ENCODE measurements at places on chromosomes 2 and 18. TPM values are rescaled to one million over a fixed set of nuclear protein-coding genes. Genes with fewer than 3 reads are reported as not detected.

DNA sequence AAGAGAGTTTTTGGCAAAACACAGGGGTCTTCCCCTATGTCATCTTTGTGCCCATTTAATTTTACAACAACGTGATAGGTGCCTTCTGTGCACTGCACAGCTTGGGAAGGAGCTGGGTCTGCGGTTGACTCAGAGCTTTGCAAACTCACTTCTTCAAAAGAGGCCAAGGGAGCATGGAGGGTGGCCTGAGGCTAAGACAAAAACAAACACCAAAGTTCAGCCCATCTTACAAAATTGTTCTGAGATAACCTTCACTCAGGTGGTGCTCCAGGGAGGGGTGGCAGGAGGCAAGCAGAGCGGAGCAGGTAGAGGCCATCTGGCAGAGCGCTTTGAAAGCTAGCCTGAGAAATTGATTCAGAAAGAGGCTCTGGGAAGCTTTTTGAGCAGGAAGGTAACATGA lies 9.8 kb downstream of the SOWAHC start:
- DNase-seq = no peak

Gene CGREF1
- polyA plus RNA-seq = 18.3 TPM

- DNase-seq = no peak
Observed at GRCh38 chr2:136162438-136162837, 44.5 kb upstream of the CXCR4 start.

Gene SOCS6
- polyA plus RNA-seq = 12.1 TPM

Gene GPR39
- 2.1 TPM for polyA plus RNA-seq

DNA sequence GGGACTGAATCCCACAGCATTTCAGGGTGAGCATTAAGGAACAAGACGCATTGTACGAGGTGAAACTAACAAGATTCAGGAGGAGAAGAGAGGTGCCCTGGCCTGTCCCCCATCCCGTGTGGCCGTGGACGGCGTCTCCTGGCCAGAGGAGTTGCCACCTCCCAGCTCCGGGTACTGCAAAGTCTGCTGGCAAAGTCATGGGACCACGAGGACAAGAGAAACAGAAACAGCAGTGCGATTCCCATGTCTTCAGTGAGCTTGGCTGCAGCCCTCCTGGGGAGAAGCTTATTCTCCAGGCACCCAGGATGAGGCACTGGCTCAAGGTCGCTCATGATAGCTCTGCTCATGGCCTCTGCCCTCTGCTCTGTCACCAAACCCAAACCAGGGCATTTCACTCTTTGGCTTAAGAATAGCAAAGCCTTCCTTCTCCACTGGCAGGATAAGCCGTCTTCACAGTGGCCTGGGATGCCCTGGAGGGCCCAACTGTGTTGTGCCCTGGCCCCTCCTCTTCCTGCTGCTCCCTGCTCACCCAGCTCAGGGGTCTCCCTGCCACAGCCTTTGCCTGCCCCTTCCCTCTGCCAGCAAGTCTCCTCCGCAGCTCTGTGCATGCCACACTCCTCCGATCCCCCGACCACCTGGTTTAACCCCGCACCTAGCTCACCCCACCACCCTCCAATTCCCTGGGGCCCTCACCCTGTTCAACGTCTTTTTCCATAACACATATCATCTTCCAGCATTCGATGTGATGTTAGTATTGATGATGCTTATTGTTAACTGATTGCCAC lies 144.8 kb downstream of the PXDN start:
- no peak for DNase-seq

Gene DSEL
- 4.6 TPM for polyA plus RNA-seq

DNA sequence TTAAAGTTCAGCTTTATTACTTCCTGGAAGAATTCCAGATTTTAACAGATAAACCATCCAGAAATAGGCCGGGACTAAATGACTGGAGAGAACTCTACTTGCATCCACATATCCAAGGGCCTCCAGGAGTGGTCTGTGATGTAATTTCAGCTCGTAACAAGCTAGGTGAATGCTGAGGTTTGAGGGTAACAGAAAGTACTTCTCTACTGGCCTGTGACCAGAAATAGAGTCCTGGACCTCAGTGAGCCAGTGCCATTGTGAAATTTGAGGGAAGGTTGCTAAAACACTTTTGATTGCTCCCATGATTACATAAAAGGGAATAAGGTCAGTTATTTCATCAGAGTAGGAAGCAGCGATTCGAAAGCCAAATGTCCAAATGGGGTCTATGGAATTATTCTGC lies 158.1 kb downstream of the DOCK10 start:
- DNase-seq = peak; percentile 36

GRCh38 chr18:36265015-36265414 lies 32.5 kb upstream of the FHOD3 start:
- no peak for DNase-seq

Gene CWC22
- polyA plus RNA-seq = 2.7 TPM

- no peak for DNase-seq
Observed at GRCh38 chr2:6423944-6424343, 441.8 kb downstream of the CMPK2 start.

DNA sequence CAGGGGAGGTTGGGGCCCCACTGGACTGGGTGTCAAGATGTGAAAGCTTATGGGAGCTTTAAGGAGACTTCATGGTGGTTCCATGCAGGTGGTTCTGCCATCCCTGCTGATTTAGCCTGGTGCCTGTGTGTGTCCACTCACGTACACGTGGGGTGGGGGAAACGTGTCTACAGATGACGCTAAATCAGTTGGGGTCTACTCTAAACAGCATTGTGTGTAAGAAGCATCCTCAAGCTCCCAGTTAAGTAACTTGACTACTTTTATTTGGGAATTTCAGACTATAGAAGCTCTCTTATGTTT lies 47.1 kb downstream of the BCL2L11 start:
- DNase-seq = no peak

DNA sequence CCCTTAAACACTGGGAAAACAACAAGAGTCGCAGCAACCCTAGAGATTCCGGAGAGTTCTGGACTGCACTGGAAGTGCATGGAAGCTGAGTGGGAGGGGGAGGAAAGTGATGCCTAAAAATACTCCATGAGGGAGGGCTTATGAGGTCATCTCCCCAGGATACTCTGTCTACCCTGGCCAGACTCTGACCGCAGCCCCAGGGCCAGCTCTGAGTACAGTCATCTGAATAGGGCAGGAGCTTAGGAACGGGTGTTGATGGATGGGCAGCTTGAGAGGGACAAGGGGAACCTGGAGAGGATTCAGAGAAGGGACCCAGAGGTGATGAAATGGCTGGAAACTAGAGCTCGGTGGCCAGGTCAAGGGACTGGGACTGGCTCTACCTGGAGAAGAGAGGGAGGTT lies 79.3 kb upstream of the IGFBP5 start:
- no peak for DNase-seq

Gene KIF1A
- 0.32 TPM for polyA plus RNA-seq

DNA sequence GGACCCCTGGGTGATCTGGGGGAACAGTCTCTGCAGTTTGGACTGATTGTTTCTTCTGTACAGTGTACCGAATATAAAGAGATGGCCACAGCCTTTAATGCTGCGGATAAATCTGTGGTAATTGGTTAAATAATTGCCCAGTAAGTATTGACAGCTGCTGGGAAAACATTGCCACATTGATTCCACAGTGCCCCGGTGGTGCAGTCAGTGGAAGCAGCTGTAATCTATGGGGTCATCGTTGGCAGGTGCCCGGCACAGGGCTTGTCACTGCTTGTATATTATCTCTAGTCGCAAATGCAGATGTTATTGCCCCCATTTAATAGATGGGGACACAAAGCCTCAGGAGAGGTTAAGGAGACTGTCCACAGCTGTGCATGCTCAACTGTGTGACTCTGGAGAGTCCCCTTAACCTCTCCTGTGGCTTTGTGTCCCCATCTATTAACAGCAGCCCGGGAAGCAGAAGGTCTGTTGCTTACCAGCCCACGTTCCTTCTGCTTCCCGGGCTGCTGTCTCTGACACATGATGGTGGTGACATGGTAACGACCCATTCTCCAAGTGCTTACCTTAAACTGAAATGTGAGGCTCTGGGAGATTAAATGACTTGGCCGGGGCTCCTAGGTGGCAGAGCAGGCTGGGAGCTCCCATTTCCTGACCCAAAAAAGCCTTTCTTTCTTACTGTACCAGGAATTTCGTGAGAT lies 76.9 kb downstream of the NCK2 start:
- no peak for DNase-seq

Gene SLC11A1
- 0.31 TPM for polyA plus RNA-seq

DNA sequence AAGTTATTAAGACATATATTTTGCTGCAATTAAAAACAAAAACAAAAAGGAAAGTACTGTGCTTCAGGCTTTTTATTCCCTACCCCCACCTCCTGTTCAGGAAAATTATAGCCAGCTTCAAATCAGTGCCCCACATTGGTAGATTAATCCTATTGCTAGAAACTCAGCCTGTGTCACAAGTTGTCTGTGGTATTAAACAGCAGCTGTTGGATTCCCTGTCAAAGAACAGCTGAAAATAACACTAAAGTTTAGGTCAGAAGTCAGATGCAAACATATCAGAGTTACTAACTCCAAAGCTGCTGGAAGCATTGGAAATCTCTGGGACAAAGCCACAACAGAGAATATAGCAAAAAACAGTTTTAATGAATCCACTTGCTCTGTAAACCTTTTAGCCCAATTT lies 818 bp upstream of the CCDC141 start:
- DNase-seq = no peak

DNA sequence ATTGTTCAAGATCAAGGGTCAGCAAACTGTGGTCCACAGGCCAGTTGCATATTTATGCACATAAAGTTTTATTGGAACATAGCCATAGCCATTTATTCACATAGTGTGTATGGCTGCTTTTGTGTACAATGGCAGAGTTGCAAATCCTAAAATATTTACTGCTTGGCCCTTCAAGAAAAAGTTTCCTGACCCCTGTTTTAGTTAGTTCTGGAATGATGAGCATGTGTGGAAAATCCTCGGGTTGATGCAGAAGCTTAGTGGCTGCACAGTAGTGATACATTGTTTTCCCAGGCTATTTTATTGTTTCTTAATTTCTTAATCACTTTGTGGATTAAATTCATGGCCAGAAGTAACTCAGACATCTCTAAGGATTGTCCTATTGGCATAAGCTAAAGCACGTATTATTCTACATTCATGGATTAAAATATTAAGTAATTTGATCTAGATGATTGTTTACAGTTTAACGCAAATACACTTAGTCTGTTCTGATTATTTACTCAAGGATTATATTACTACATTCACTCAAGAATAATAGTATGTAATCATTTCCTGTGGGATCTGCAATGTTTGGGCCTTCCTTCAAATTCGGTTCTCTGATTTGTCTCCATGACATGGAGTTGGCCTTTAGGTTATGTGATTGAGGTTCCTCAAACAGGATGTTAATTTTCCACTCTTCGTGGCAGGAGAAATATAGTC lies 165.5 kb downstream of the TMEM247 start:
- no peak for DNase-seq

Gene SOWAHC
- polyA plus RNA-seq = 2.4 TPM

DNA sequence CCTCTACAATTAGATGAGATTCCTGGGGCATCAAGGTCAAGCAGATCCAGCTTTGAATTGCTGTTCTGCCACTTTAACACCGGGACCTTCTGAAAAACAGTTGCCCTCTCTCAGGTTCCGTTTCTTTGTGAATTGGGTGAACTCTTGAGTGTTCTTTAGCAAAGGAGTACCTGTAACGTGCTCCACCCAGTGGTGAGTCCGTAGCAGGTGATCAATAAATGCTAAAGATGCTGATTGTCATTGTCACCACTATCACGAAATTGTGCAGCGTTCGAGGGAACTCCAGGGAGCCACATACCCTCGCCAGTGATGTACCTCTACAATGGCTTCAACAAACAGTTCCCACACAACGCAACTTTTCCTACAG lies 81.9 kb downstream of the TCF7L1 start:
- DNase-seq = peak; percentile 32

Gene DNAH7
- 1.2 TPM for polyA plus RNA-seq

Gene MC5R
- not detected for polyA plus RNA-seq

DNA sequence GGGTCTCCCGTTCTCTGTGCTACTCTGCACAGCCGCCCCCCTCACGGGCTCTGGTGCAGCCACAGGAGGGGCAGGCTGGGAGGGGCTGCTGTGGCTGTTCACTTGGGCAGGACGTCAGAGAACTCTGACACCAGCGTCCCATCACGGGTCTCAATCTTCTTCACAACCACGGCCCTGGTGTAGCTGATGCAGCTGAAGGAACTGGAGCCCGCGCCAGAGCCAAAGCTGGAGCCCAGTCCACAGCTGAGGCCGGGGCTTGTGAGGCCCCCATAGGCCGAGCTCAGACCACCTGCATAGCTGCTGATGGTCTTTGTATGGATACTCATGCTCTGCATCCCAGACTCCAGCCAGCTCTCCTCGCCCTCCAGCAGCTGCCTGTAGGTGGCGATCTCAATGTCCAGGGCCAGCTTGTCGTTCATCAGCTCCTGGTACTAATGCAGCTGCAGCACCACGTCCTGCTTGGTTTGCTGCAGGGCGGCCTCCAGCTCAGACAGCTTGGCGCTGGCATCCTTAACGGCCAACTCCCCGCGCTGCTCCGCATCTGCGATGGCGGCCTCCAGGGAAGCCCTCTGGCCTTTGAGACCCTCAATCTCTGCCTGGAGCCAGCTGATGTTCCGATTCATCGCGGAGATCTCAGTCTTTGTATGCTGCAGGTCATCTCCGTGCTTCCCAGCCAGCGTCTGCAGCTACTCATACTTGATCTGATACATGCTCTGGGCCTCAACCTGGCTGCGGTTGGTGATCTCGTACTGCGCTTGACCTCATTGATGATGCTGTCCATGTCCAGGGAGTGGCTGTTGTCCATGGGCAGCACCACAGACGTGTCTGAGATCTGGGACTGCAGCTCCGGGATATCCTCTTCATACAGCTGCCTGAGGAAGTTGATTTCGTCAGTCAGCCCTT lies 7.4 kb upstream of the DUSP19 start:
- no peak for DNase-seq

- DNase-seq = peak; percentile 31
Observed at GRCh38 chr2:202104286-202104870, 31.3 kb downstream of the KIAA2012 start.

GRCh38 chr2:195468771-195469170 lies 188.3 kb upstream of the SLC39A10 start:
- no peak for DNase-seq

GRCh38 chr2:42830922-42831574 lies 38.7 kb upstream of the HAAO start:
- no peak for DNase-seq

DNA sequence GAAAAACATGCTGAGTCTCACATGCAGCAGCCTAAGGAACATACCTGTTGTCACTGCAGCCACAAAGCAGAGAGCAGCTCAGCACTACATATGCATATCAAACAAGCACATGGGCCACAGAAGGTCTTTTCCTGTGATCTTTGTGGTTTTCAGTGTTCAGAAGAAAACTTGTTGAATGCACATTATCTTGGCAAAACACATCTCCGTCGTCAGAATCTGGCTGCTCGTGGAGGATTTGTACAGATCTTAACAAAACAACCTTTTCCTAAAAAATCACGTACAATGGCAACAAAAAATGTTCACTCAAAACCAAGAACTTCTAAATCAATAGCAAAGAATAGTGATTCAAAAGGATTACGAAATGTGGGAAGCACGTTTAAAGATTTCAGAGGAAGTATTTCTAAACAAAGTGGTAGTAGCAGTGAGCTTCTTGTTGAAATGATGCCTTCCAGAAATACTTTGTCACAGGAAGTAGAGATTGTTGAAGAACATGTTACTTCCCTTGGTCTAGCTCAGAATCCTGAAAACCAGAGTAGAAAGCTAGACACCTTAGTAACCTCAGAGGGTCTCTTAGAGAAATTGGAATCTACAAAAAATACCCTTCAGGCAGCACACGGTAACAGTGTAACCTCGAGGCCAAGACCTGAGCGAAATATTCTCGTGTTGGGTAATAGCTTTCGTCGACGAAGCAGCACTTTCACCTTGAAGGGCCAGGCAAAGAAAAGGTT lies 34.1 kb downstream of the ZNF407 start:
- no peak for DNase-seq

- no peak for DNase-seq
Observed at GRCh38 chr2:238286095-238286494, 2.3 kb downstream of the PER2 start.

GRCh38 chr18:47944972-47945852 lies 14.8 kb upstream of the SMAD2 start:
- no peak for DNase-seq

Data from SK-N-SH (cell line).